Osteoblast (primary cell): ENCODE measurements at places on chromosomes 12 and 14. TPM values are rescaled to one million over a fixed set of nuclear protein-coding genes. Genes with fewer than 3 reads are reported as not detected.

TEX52 gene
- total RNA-seq: not detected in 2 replicates

KRT2 gene
- not detected in 2 replicates for total RNA-seq

SMIM41 gene
- under 0.01 TPM in 1 of 2 replicates, not detected in the other for total RNA-seq

VWF gene
- 0.29 and 0.72 TPM in 2 replicates for total RNA-seq

GPR84 gene
- total RNA-seq: 0.36 TPM in 1 of 2 replicates, not detected in the other

HSP90AA1 gene
- total RNA-seq: 193 and 198 TPM in 2 replicates

OR4N2 gene
- under 0.01 TPM in 1 of 2 replicates, not detected in the other for total RNA-seq

KRT7 gene
- total RNA-seq: 20.9 and 27.9 TPM in 2 replicates

CIT gene
- total RNA-seq: 8.8 and 10.1 TPM in 2 replicates

BHLHE41 gene
- total RNA-seq: 4.3 and 4.7 TPM in 2 replicates

GPRC5A gene
- total RNA-seq: 2.7 and 4.7 TPM in 2 replicates

RERG gene
- total RNA-seq: 0.29 TPM in 1 of 2 replicates, not detected in the other

OR6C3 gene
- total RNA-seq: not detected in 2 replicates

CCDC175 gene
- not detected in 2 replicates for total RNA-seq

MMP17 gene
- total RNA-seq: 10.5 and 11.2 TPM in 2 replicates

HNRNPC gene
- total RNA-seq: 402 and 446 TPM in 2 replicates

CD27 gene
- total RNA-seq: not detected in 2 replicates

PRPH gene
- under 0.01 TPM in 1 of 2 replicates, not detected in the other for total RNA-seq

ADCY6 gene
- total RNA-seq: 30.8 and 33.0 TPM in 2 replicates

BDKRB1 gene
- total RNA-seq: 0.59 and 0.72 TPM in 2 replicates

IL31 gene
- not detected in 2 replicates for total RNA-seq

UBC gene
- total RNA-seq: 1,904 and 1,975 TPM in 2 replicates

NANOG gene
- total RNA-seq: under 0.01 TPM in 1 of 2 replicates, not detected in the other

GPD1 gene
- under 0.01 TPM in 1 of 2 replicates, not detected in the other for total RNA-seq

MSRB3 gene
- total RNA-seq: 72.4 and 81.0 TPM in 2 replicates

FBRSL1 gene
- 2.7 and 12.3 TPM in 2 replicates for total RNA-seq

RND1 gene
- total RNA-seq: 0.29 and 0.36 TPM in 2 replicates

TAS2R20 gene
- 5.3 and 5.4 TPM in 2 replicates for total RNA-seq

LRCOL1 gene
- not detected in 2 replicates for total RNA-seq

MUCL1 gene
- not detected in 2 replicates for total RNA-seq

AKAP5 gene
- total RNA-seq: 0.59 and 1.1 TPM in 2 replicates

APOF gene
- not detected in 2 replicates for total RNA-seq

SERPINA10 gene
- total RNA-seq: not detected in 2 replicates
